CD4-positive, alpha-beta T cell (primary cell): ENCODE measurements at places on chromosomes 11 and 22.

- no peak for DNase-seq
Observed at GRCh38 chr22:19844377-19845053, 10.2 kb downstream of the GNB1L start.

GRCh38 chr11:74332291-74332690 lies 20.9 kb upstream of the P4HA3 start:
- no peak for DNase-seq

- peak; percentile 29 for DNase-seq
Observed at GRCh38 chr11:68040101-68040956, 1.5 kb downstream of the TCIRG1 start.

- DNase-seq = no peak
Observed at GRCh38 chr11:6502382-6502781, 5.3 kb downstream of the DNHD1 start.

DNA sequence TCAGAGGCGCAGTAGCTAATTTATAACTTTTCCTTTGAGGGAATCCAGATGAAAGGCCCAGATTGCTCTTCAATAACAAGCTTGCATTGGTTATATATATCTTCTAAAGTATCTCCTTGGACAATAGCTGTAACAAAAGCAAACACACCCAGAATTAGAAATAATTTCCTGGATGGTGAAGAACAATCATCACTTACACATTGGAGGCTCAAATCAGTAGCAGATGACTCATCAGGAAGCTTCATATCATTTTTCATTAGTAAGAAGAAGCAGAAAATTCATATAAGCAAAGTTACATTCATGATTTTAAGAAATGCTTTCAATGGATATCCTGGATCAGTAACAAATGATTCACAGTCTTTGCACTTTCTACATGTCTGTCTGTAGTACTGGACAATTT lies 173.6 kb upstream of the CCDC90B start:
- DNase-seq = no peak

DNA sequence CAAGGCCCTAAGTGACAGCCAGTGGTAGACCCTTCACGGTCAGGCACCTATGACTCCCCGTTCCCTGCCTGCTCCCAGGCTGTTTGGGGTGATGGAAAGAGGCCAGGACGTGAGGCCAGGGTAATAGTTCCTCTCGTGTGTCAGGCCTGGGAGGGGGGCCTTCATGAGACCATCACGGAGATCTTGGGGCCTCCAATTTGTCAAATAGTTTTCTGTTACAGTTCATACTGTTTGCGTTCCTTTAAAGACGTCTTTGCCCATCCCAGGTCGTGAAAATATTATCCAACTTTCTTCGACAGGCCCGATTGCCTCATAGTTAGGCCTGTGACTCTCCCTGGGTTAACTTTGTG lies 62.2 kb upstream of the KCNQ1OT1 start:
- no peak for DNase-seq

DNA sequence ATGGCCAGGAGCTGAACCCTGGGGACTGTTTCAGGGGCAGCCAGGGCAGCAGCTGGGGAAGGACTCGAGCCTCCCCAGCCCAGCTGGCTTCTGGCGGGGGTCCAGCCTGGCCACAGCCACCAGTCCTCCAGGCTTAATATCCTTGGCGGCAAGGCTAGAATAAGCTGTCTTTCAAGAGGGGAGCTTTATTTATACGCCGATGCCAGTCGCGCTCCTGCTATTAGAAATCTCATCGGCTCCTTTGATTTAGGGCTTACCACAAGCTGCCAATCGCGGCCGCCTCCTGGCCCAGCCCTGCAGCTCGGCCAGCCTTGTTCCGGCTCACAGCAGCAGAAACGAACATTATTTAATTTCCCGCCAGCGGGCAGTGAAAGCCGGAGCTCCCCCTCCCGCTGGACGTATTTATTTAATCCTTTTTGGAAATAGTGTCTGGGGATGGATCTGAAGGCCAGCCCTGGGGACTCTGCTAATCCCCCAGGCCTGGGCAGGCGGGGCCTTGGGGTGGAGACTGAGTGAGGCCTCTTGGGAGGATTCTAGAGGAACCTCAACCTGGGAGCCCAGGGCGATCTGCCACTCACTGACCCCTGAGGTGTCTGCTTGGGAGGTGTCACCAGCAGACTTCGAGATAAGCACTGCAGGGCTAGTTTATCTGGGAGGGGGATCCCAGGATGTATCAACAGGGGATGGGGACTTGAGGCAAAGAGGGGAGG lies 363.1 kb downstream of the MN1 start:
- DNase-seq = no peak

DNA sequence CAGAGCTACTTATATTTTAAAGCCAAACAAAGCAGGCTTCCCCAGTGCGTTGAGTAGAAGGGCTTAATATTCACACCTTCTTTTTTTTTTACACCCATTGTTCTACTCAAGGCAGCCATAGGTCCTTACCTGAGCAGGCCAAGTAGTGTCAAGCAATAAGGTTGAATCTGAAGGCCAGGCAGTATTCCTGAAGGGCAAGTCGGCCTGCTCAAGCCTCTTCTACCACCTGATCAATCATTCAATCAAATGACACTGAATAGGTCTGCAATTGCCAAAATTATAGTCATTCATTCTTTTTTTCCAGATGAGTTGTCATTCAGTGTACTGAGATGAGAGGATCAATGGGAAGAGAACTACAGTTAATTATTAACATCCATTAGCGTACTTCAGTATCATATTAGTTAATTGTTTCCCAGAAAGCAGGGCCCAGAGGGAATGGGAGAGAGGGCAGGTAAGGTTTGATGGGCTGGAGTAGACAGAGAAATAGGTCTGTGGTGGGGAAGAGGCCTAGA lies 11.9 kb upstream of the PPP2R1B start:
- DNase-seq = no peak

DNA sequence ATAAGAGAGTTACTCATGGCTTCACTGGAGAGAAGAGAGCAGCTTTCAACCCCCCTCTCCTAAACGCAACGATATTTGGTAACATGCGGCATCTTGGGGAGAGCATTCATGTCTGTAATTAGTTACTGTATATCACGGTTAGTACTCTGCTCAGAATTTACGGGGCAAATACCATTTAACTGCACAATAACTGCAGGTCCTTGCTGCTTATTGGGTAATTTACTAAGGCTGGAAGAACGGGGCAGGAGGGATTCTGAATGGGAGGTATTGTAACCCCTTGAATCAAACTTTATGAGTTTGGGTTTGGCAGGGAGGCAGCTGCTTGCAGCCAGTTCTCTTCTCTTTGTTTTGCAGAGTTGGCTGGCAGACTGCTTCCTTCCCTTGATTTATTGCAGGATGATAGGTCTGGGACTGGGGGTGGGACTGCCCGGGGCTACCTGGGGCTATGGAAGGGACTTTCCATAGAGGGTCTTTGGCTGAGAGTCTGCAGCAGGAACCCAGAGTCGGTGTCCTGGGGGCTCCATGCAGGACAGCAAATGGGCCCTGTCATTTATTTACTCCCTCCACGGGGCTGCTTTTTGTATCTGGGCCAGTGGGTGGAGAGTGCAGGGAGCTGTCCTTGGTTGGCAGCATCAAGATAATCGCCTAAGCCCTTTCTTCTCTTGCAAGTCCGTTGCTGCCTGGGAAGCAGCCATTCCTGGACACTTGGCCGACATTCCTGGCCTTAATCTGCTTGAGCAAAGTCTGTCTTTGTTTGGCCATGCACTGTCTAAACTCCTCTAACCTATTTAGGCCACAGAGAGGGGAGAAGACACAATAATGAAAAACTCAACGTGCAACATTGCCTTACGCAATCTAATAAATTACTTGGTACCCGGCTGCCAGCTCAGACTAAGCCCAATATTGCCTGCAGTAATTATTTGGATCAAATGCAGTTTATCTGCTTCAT lies 188.9 kb downstream of the ST3GAL4 start:
- no peak for DNase-seq

DNA sequence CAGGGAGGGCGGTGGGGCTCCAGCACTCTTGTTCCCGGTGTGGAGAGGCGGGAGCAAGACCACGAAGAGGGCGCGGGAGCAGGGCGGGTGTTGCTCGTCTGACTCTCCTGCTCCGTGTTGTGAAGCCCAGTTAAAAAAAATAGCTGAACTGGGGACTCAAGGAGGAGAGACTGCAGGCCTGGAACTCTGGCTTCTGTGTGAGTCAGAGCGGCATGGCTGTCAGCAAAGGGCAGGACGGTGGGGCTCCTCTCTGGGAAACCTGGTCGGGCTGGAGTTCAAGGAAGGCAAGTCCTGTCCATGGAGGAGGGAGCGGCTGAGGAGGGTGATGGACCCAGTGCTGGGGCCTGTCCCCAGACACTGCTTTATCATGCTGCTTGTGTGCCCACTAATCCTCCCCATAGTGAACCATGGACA lies 152.3 kb downstream of the FEZ1 start:
- DNase-seq = no peak

- no peak for DNase-seq
Observed at GRCh38 chr22:30290342-30291057, 1.2 kb upstream of the CASTOR1 start.

DNA sequence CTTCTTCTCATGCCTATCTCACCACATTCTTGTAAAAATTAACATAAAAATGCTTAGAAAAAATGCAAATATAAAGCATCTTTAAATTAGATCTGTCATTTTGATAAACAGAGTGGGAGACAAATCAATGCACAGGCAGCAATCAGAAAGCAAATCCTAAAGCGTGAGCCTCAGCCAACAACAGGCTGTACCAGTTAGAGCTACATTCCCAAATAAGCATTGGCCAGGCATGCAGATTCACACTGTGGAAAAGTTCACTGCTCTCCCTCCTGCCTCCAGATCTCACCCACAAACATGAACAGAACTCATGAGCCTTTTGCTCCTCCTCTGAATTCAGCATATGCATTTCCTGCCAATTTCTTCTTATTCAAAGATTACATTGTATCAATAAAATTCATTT lies 115.2 kb upstream of the FAT3 start:
- no peak for DNase-seq

DNA sequence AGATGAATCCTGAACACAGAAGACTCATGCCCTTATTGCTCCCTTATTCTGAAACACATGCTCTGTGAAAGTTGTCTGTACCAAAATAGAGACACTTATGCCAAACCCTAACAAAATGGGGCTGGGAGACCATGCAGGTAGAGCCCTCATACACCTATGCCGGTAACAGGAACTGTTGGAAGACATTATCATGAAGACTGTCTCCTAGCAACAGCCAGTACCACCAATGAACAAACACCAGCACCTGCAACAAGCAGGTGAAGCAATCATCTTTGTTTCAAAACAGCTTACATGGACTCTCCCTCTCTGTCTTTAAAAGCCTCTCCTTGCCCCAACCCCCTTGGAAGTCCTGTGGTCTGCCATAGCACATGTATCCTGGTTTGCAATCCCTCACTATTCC lies 17.2 kb downstream of the SLC5A4 start:
- DNase-seq = no peak

- no peak for DNase-seq
Observed at GRCh38 chr22:42623301-42623751, 8.6 kb upstream of the POLDIP3 start.

DNA sequence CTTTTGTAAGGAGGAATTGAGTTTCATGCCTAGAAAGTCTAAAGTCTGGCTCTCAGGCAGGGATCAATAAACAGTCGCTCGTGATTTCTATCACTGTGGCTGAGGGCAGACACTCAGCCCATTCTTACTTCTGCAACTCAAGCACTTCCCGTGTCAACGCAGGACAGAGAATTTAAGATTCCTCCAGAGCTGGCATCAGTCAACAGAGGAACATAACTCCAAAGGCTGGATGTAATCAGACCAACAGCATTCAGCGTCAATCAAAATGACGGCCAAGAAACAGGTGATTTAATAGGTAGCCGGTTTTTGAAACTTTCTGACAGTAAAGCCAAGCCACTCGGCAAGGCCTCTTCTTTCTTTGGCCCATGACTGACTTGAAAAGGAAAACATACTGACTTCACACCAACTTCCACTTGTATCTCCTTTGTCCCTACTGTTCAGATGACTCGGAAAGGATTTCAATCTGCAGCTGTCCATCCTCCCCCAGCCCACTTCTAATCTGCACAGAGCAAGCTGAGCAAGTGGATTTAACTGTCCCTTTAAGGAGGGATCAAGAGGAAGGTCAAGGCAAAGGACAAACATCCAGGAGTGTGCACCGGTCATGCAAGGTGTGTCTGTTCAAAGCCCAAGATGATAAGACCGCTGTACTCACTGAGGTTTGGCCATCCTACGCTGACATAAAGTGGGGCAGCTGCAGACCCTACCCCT lies 9.5 kb downstream of the VPS37C start:
- no peak for DNase-seq

DNA sequence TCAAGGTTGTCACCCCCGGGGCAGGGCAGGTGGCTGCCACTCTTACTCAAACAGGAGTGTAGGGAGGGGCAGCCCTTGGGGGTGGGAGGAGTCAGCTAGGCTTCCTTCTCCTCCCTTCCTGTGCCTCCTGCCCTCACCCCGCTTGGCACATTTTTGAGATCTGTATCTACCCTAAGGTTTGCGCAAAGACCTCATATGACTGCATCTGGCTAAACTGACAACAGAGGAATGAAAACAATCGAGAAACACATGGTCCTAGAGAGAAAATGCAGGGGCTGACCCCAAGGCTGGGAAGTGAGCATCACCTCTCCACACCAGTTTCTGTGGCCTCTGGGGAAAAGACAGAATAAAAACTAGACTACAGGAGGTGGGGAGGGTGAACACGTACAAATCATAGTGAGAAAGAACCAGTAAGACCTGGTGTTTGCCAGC lies 28.1 kb downstream of the IGSF9B start:
- DNase-seq = peak; percentile 26

DNA sequence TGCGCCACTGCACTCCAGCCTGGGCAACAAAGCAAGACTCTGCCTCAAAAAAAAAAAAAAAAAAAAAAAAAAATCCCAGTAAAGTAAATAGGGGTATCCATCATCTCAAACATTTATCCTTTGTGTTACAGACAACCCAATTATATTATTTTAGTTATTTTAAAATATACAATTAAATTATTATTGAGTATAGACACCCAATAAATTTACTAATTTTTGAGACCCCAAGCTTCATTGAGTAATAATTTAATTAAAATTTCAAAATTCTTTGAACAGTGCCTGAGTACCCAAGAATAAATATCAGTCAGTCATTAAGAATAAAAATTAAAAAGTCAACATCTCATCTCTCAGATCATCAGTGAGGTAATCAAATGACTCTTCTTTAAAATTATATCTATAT lies at the start of gene OR52N4:
Gene OR52N4 (plus strand): TSS at position 301 of the 400 bp plus-strand sequence. CDS start 498 bp downstream, outside the sequence.
- no peak for DNase-seq

DNA sequence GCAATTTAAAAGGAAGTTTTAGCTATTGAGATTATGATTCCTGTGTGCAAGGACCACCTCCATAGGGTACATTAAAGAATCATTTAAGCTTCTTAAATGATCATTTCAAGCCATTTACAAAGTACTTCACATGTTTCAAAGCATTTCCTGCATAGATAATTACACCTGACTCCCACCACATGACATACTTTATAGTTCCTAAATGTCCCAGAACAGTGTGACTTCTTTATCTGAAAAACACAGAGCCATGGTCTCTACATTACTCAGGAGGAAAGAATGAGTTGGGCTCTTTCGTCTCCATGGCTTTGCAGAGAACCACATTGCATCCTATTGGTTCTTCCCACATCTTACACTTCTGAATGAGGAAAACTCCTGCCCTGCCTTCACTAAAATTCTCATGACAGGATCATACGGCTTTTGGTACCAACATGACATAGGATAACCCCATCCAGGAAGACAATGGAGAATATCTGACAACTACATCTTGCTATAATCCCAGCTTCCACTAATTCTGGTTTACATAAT lies 88.6 kb downstream of the ETS1 start:
- DNase-seq = no peak
